ENCODE measurements at places on chromosomes 7 and 10. TPM values are rescaled to one million over a fixed set of nuclear protein-coding genes. Genes with fewer than 3 reads are reported as not detected.

Gene TMUB1
- polyA plus RNA-seq: 28.2 TPM

Gene GFRA1
- not detected for polyA plus RNA-seq

Gene RAPGEF5
- not detected for polyA plus RNA-seq

Gene ZNF365
- not detected for polyA plus RNA-seq

Gene PTF1A
- not detected for polyA plus RNA-seq

Gene HOXA4
- not detected for polyA plus RNA-seq

DNA sequence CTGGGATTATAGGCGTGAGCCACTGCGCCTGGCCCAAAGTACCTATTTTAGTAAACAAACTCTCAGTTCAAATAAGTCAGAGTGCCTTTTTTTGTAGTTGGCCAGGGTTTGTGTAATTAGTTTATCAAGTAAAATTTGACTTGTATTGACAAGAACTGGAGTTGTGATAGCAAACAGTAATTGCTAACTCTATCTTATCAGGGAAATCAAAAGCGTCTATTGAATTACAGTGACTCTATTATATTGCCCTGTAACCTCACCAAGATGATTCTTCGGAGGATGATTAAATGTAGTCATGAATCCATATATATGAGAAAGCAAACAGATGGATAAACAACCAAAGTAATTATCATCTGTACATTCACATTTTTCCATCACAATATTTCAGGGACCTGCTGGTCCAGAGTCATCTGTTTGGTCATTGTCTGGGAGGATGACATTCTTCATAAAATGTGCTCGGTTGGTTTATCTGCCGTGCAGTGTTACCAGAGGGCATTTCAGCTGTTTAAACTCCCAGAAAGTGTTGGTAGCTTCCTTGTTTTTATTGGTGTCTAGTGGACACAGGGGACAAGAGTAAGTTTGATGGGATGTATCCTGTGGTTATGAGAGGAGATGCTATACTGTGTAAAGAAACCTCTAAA is 35.6 kb downstream of the DOCK1 start:
- no peak for DNase-seq
- H3K4me3 ChIP-seq: no peak overlapping the region
- no peak overlapping the region for H3K27ac ChIP-seq
- no peaks in the 10 kb centered on the region for H3K27me3 ChIP-seq

DNA sequence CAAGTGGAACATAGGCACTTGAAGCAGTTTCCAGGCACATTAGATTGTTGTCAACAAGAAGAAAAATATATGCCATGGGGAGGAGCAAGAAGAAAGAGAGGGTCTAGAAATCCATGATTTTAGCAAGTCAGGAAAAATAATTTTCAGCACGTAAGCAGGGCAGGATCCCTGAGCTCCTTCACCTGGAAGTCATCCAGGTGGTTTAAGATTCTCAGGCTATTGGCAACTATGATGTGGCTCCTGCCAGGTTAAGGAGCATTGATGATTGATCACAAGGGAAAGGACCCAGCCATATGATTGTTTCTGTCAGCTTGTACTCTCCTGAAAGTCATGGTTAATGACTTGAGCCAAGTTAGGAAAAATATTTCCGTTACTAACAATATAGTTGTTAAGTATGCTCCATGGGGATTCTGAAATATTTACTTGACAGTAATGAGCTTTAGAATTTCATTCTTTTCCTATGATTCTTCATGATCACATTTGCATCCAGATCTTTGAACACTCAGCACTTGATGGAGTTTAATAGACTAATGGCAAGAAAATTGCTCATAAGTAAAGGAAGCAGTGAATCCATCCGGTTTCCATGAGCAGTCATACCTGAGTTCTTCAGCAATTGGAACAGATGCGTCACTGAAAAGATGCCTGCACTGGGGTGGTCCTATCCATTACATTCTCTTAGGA is 209.1 kb downstream of the BICC1 start:
- no peak overlapping the region for H3K27ac ChIP-seq
- no peak overlapping the region for H3K4me3 ChIP-seq
- H3K4me1 ChIP-seq: peaks cover 15% of the 10 kb centered on the region
- no peak for DNase-seq
- H3K36me3 ChIP-seq: no peaks in the 10 kb centered on the region

DNA sequence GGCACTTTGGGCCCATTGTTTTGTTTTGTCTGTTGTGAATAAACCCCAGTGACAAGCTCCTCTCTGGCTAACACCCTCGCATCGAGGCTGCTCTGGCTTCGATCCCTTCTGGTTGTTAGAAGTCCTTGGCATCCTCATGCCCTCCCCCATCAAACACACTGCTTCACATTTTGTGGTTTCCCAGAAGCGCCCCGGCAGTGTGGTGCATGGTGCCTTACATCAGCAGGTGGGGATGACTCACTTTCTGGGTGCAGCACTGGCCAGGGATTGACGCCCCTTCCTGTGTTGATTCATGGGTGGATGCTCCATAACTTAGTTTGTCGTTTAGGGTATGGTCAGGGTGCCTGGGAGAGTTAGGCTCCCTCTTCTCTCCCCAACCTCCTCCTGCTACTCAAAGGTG is 51.4 kb downstream of the PLPP4 start:
- no peak overlapping the region for H3K4me3 ChIP-seq
- H3K36me3 ChIP-seq: no peaks in the 10 kb centered on the region
- H3K27ac ChIP-seq: no peak overlapping the region
- H3K4me1 ChIP-seq: peaks cover 2% of the 10 kb centered on the region
